Right lung (tissue), 10 donors: ENCODE measurements at places on chromosomes 12 and 14.

DNA sequence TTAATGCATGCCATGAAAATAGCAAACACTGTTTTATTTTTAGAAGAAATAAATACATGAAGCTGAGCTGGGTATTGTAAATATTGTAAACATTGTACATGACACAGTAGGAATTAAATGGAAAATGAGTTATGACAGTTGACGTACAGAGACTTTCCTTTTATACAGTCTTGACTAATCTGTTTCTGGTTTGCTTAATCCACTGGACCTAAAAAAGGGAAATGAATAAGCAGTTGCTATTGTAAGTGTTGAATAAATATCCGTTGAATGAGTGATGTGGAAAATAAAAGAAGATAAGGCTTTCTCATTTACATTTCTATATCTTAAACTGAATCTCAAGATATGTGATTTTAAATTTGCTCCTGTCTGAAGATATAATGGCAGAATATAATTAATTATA, 15.0 kb downstream of the PMCH start:
- no peak for DNase-seq

DNA sequence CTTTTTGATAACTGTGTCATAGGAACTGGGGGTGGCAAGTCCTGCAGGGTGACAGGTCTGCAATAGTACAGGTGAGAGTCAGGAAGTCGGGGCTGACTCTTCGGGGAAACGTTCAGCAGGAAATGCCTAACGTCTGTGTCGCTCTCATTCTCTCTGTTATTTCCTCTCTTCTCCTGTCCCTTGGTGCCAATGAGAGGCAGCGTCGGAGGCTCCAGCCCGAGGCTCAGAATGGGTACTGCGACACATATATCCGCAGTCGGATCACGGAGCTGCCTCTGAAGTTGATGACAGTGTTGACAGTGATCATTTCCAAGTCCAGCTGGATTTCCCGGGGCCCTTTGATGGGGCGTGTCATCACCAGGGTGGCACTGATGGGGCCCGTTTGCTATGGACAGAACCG, 2.7 kb upstream of the TC2N start:
- DNase-seq, result no peak

DNA sequence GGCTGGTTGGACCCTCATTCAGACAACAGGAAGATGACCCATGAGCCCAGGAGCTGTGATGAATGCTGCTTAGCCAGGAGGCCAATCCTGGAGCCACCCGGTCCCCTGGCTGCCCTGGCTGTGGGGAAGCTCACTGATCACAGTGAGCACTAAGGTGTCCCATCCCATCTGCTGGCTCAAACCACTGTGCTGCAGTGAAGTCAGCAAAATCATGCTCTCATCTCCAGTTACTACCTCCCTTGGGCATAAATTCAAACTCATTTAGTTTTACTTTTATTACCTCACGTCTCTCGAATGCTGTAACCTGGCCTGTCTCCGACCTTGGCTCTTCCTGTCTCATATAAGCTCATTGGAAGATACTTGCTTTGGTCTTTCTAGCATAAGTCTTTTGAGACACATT, 112.4 kb downstream of the APAF1 start:
- no peak for DNase-seq

GRCh38 chr12:63846238-63846967, 1.9 kb downstream of the SRGAP1 start:
- DNase-seq, result no peak

- no peak for DNase-seq
Observed at GRCh38 chr12:125125271-125125670, 60.0 kb downstream of the AACS start.

- DNase-seq, result no peak
Observed at GRCh38 chr14:76236172-76237130, 84.7 kb downstream of the GPATCH2L start.

DNA sequence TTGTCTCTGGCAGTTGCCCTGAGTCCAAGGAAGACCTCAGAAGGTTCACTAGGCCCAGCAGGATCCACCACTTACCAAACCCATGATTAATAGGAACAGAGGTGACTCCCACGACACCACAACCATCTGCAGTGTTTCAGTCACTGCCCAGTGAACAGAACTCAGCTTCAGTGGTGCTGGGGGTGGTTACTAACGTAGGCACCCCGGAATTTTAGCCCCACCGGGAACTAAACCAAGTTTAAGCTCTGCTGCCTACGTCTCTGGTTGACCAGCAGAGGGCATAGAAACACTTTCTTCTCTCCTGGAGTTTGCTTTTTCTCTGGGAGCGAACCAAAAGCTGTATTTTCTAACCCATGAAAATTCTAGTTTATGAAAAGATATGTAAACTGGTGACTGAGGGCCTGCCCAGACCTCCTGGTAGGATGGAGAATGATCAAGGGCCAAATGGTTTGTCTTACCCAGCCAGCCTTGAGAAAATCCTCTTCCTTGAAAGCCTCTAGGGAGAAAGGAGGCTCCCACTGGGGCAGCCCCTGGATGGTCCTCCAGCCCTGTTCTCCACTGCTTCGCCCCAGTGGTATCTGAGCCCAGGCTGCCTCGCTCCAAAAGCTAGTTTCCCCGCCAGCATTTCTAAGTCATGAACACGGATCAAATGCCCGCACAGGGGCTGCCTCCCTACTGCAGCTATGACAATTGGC, 379.8 kb downstream of the DPF3 start:
- no peak for DNase-seq

- DNase-seq, result no peak
Observed at GRCh38 chr14:38950676-38951075, 152.4 kb downstream of the SEC23A start.

- DNase-seq, result no peak
Observed at GRCh38 chr12:107560899-107561285, 124.7 kb upstream of the PWP1 start.

- peak; percentile 62 for DNase-seq
Observed at GRCh38 chr14:54805445-54806322, 96.9 kb downstream of the GCH1 start.

GRCh38 chr12:8077207-8077606, 4.9 kb upstream of the NECAP1 start:
- no peak for DNase-seq

GRCh38 chr12:77947330-77947729, 116.6 kb downstream of the NAV3 start:
- DNase-seq, result no peak

- no peak for DNase-seq
Observed at GRCh38 chr14:63928744-63929174, 76.0 kb downstream of the SYNE2 start.

DNA sequence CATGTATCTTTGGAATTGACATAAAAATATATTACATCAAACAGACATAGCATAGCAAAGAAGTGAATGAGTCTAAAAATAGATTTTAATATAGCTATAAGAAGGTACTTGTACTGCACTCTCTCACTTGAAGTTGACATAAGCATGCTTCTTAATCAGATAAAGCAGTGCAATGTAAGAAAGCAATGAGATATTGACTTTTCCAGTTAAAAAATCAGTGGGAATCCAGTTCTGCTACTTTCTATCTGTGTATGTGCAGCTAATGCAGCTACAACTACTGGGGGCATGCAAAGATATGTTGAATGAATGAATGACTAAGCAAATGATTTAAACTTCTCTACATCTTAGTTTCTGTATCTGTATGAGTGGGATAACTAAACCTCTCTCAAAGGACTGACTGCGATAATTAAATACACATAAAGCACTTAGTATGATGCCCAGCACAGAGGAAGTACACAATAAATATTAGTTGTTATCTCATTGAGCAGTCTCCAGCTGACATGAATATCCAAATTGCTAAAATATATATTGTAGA, 10.3 kb downstream of the WASHC3 start:
- no peak for DNase-seq

DNA sequence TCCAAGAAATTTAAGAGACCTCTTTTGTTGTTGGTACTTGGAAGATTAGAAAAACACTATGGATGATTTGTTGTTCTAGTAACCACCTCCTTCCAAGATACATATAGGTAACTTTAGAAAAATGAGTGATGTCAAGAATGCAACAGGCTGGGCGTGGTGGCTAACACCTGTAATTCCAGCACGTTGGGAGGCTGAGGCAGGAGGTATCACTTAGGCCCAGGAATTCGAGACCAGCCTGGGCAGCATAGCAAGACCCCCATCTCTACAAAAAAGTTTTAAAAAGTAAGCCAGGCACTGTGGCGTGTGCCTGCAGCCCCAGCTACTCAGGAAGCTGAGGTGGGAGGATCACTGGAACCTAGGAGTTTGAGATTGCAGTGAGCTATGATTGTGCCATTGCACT, 97.8 kb downstream of the PCNX1 start:
- no peak for DNase-seq

GRCh38 chr14:79328863-79329262, 882.4 kb downstream of the DIO2 start:
- no peak for DNase-seq

GRCh38 chr14:39233680-39234326, at the start of gene MIA2:
MIA2 (plus strand) TSS chr14:39233915; CDS start chr14:39234115, 200 bp downstream.
- no peak for DNase-seq

DNA sequence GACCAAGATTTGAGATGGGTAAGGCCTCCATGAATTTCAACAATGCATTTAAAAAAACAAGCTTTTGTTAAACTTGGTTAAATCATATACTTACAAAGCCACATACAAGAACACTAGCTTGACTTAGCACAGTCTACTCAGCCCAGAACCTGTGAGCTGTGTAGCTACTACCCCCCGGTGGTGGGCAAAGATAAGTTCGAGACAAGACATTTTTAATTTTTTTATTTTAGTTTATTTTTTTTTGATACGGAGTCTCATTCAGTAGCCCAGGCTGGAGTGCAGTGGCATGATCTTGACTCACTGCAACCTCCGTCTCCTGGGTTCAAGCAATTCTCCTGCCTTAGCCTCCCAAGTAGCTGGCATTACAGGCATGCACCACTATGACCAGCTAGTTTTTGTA, 3.7 kb upstream of the NECAP1 start:
- no peak for DNase-seq

GRCh38 chr12:124901003-124901402, 13.4 kb downstream of the UBC start:
- no peak for DNase-seq

DNA sequence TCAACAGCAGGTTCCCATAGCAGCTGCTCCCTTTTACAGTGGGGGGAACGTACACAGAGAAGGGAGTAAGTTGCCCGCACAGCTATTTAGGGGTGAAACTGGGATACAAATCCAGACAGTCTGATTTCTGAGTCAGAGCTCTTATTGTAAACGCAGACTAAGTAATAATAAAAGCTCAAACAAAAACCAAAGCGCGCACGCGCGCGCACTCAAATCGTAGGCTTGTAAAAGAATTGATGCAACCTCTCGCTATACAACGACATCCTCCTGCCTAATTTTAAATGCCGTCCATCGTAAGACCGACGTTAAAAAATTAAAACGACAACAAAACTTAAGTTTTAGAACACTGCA, 747 bp upstream of the DACT1 start:
- no peak for DNase-seq

GRCh38 chr12:64452559-64453329, 824 bp downstream of the TBK1 start:
- DNase-seq, result peak; percentile 40

- DNase-seq, result no peak
Observed at GRCh38 chr12:81221681-81222080, 143.8 kb downstream of the ACSS3 start.

- no peak for DNase-seq
Observed at GRCh38 chr14:36020120-36021029, 156.1 kb downstream of the PTCSC3 start.
